AG09309 (cell line): ENCODE measurements at places on chromosomes 12 and 14.
A peak's percentile ranks its signal among the peaks of the same experiment; 100 is the strongest.

- DNase-seq: no peak
Measured at GRCh38 chr12:34605955-34606748, 583.9 kb downstream of the ALG10 start.

- DNase-seq: no peak
Measured at GRCh38 chr12:52753283-52753682, 23.9 kb downstream of the KRT76 start.

GRCh38 chr12:52443966-52444365, 8.0 kb downstream of the KRT6B start:
- DNase-seq: no peak

DNA sequence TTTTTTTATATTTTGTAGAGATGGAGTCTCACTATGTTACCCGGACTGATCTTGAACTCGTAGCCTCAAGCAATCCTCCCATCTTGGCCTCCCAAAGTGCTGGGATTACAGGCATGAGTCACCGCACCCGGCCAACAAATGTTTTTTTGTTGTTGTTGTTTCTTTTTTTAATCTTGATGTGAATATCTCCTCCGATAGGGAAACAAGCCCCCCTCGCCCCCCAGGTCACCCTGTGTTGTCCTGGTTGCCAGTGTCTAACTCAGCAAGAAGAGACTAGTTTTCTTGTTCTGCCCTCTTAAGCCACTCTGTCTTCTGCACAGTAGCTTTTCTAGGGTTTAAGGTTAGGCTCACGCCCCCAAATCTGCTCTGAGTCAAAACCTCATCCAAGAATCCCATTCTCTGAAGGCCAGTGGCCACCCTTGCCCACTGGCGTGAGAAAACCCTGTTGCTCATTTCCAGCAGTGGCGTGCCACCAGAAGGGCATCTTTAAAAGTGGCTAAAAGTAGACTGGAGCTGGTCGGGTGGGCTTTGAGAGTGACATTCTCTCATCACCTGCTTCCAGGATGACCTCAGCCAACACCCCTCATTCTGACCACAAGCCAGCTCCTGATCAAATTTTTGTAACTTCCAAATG, 42.7 kb downstream of the C14orf132 start:
- DNase-seq: no peak

DNA sequence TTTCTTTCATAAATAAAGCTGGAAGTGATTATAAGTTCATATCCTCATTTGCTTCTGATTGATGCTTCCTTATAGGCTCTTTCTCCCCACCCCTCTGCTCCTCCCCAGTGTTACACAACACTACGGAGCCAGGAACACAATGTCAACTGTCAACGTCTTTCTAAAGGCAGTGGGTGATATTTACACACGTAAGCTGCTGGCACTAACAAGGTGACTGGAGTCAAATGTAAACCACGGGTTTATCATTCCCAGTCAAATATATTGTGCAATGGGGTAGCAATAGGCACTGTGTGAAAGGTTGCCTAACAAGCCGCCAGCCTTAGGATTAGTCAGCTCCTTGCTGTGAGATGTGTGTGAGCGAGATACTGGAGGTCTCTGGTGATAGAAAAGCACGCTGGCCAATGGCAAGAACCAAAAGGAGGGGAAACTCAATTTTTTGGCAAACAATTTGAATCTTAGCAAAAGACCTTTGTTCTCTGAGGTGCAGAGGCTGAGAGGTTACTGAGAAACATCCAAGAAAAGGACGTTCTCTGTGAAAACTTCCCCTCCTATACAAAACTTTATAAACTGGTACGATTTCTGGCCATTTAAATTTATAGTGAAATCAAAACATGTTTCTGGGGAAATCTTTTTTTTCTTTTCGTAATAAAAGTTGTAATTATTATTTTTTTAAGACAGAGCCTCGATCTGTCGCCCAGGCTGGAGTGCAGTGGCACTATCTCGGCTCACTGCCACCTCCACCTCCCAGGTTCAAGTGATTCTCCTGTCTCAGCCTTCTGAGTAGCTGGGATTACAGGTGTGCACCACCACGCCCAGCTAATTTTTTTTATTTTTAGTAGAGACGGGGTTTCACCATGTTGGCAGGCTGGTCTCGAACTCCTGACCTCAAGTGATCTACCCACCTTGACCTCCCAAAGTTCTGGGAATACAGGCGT, 22.3 kb upstream of the HECTD1 start:
- DNase-seq: peak; percentile 94

DNA sequence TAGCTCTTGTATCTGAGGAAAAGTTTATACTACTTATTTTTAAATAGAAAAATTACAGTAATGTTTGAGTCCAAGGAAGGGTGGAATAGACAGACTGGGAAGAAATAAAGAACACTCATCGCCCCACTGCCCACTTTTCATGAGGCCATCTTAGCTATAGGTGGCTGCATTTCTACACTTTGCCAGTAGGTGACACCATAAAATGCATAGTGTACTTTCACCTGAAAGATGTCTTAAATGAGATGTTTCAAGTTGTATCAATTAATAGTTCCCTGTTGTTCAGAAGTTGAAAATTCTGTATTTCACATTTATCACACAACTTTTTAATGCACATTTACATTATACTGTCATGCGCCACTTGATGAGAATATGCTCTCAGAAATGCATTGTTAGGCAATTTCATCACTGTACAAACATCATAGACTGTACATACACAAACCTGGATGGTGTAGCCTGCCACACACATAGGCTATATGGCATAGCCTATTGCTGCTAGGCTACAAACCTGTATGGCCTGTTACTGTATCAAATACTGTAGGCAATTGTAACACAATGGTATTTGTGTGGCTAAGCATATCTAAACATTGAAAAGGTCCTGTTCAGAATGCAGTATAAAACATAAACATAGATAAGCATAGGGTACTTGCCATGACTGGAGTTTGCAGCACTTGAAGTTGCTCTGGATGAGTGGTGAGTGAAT, 27.6 kb downstream of the PMCH start:
- DNase-seq: no peak

DNA sequence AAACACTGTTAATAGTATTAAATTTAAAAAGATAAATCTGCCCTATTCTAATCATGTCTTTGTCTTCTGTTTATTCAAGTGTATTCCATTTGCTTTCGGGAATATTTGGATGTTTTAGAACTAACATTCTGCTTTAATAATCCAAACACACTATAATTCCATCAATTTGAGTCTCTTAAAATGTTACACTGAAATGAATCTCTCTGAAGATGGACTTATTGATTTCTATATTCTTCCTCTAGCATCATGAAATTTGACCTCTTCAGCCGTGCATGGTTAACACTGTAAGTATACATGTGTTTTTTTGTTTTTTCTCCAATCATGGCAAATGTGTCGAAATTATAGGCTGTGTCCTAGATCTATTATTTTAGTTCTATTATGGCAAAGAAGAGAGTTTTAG, 339.2 kb downstream of the ACSS3 start:
- no peak for DNase-seq
